Pulmonary artery endothelial cell (primary cell): ENCODE measurements at places on chromosomes 4 and X. TPM values are rescaled to one million over a fixed set of nuclear protein-coding genes. Genes with fewer than 3 reads are reported as not detected.

Gene L1CAM
- 0.11 and 0.13 TPM in 2 replicates for total RNA-seq

Gene PNCK
- total RNA-seq: not detected in 2 replicates

Gene DOK7
- 0.20 TPM in 1 of 2 replicates, not detected in the other for total RNA-seq

Gene GSPT2
- total RNA-seq: 4.8 and 6.5 TPM in 2 replicates

Gene SSX1
- total RNA-seq: not detected in 2 replicates

Gene ERAS
- total RNA-seq: not detected in 2 replicates

Gene SMARCA5
- total RNA-seq: 43.4 and 64.0 TPM in 2 replicates

Gene SPINK2
- total RNA-seq: not detected in 2 replicates

Gene PITX2
- total RNA-seq: 0.26 TPM in 1 of 2 replicates, not detected in the other

Gene IL2
- total RNA-seq: not detected in 2 replicates

Gene FRG2
- total RNA-seq: not detected in 2 replicates

Gene CXCL1
- total RNA-seq: 53.3 and 90.8 TPM in 2 replicates

Gene FREM3
- under 0.01 and 0.18 TPM in 2 replicates for total RNA-seq
